ENCODE measurements at places on chromosomes 4 and X.

- DNase-seq: no peak
These were observed 393.8 kb downstream of the INPP4B start for GRCh38 chr4:142452161-142452855.

GRCh38 chrX:9207142-9207541, 173.2 kb upstream of the FAM9B start:
- DNase-seq: no peak

- DNase-seq: no peak
These were observed 49.4 kb downstream of the RHOH start for GRCh38 chr4:40246011-40246900.

GRCh38 chrX:109871121-109871888, 131.6 kb upstream of the TMEM164 start:
- no peak for DNase-seq

DNA sequence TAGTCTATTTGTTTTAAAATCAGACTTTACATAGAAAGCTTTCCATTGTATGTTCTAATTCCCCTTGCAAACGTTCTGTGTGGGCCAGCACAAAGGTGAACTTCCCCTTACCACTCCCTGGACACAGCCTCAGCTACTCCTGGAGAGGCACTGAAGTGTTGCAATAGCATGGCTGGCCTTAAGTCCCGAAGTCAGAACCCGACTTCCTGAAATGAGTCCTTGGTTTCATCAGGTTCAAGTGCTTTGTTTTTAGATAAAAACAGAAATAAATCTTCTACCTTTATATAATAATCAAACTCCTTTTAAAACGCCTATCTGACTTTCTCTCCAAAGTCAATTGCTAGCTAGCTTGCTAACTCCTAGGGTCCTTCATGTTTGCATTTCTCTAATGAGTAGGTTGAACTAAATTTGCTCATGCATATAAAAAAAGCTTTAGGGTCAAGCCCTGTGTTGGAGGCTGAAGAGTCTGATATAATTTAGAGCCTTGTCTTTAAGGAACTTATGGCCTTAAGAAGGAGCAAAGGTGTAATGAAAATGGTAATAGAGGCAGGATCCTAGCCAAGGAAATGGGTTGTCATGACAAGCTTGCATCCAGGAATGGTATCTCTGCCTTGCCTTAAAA, 9.0 kb downstream of the BMP3 start:
- DNase-seq: no peak

- DNase-seq: no peak
These were observed 1392.7 kb downstream of the PCDH7 start for GRCh38 chr4:32112891-32113290.

DNA sequence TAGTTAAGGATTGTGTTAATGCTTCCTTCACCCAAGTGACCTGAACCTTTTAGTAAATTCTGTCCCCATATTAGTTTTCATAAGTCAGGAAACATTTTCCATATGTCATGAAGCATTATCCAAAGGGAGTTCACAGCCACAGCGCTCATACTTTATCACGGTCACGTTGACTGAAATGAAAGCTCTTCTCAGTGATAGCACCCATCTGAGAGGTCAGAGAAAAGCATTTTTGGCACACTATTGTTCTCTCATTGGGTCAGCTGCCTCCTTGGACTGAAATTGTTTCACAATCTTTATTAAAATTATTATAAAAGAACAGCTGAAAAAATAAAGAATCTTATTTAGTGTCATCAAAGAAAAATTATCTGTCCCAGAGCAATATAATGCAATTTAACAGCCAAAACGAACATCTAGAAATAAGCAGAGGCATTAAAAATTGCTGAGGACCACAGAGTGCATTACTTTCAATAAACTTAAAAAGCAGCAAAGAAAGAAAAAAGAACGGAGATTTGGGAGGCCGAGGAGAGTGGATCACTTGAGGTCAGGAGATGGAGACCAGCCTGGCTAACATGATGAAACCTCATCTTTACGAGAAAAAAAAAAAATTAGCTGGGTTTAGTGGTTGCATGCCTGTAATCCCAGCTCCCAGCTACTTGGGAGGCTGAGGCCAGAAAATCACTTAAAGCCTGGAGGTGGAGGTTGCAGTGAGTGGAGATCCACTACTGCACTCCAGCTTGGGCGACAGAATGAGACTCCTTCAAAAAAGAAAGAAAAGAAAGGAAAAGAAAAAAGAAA, 680.8 kb upstream of the FAM241A start:
- no peak for DNase-seq

GRCh38 chr4:139253713-139254112, 26.3 kb downstream of the MGARP start:
- DNase-seq: no peak

- DNase-seq: no peak
These were observed 4.8 kb upstream of the TIMP1 start for GRCh38 chrX:47577424-47577823.

GRCh38 chr4:162499478-162499877, 335.7 kb upstream of the FSTL5 start:
- DNase-seq: no peak

DNA sequence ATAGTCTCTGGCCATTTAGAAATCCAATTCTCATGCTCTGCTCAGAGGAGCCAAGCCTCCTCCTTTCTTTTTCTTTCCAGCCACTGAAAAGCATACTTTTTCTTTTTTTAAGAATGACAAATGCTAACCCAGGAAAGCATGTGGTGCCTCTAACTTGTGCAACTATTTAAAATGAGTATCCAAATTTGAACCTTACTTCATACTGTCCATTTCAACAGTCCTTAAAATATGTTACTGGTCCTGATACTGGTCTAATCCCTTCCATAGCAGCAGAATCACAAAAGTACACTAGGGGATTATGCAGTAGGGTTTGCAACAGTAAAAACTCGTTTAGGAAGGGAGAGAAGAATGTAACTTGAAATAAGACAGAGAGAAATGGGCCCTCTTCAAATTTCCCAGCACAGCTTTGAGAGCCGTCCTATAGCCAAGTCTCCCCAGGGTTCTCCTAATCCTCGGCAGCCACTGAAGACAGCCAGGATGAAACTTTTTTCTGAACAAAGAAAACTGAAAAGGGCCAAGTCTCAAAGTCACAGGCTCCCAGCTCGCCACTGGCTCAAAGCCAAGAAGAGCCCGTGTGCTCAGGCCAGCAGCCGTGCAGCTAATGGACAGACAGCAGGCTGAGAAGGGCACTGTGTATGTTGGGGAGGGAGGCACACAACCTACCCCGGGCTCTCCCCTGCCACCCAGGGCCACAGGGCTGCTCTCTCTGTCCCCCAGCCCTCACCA, 39.5 kb downstream of the GPC4 start:
- DNase-seq: no peak

GRCh38 chr4:85812776-85813175, 337.8 kb downstream of the ARHGAP24 start:
- DNase-seq: no peak

- no peak for DNase-seq
These were observed 98.3 kb upstream of the GALNTL6 start for GRCh38 chr4:171714791-171715454.

DNA sequence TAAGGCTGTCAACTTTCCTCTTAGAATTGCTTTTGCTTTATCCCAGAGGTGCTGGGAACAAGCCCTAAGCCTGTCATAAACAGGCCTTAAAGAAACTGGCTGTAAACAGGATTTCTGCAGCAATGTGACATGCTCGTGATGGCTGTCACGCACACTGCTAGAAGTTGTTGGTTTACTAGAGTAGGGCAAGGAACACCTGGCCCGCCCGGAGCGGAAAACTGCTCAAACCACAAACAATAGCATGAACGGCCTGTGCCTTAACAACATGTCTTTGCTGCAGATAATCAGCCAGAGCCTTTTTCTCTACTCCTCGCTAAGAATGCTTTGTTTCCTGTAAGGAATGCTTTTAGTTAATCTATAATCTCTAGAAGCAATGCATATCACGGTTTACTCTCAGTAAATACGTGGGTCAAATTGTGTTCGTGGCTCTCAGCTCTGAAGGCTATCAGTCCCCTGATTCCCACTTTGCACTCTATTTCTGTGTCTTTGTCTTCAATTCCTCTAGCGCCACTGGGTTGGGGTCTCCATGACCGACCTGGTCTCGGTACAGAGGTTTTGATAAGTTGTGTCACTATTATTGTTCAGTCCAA, 318.3 kb downstream of the GLUD2 start:
- no peak for DNase-seq

DNA sequence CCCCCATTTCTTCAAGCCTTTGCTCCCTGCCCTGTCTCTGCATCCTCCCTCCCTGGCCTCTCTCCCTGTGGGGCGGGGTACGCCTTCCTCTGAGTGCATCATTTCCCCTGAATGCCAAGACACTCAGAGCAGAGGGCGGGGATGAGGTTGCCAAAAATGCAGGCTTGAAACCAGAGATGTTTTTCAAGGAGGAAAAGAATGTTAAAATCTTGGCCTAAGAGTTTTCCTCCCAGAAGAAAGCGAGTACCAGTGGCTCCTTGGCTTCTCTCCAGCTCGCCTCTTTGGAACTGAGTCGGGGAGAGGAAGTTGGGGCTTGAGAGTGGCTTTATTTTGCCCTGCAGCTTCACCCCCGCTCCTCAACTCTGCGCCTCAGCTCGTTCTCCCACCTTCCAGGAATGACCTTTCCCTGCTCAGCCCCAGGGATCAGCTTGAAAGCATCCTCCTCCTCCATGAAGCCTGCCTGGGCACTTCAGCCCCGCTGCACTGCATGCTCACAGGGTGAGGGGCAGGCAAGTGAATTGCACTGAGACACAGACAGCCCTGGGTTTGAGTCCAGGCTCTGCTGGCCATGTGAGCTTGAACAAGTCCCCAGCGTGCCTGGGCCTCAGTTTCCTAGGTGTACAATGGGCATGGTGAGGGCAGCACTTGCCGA, 57.5 kb upstream of the SORCS2 start:
- no peak for DNase-seq

GRCh38 chr4:5037553-5038551, 13.4 kb upstream of the STK32B start:
- DNase-seq: no peak

DNA sequence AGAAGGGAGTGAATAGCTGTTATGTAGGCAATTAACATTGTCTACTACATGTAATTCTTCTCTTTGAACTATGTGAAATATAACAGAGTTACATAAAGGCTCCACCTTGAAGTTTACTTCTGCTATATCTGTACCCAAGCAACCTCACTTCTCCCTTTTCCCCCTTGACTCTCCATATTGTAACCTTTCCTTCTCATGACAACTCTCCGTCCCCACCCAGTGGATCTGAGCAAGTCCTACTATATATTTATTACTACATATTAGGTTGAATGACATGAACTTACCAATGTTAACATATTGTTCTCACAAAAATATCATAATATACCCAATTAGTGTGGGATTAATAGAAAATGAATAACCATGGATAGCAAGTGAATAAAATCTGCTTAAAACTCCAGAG, 93.2 kb upstream of the ATP8A1 start:
- peak; percentile 1 for DNase-seq

GRCh38 chr4:71663780-71664179, 120.1 kb downstream of the GC start:
- no peak for DNase-seq

DNA sequence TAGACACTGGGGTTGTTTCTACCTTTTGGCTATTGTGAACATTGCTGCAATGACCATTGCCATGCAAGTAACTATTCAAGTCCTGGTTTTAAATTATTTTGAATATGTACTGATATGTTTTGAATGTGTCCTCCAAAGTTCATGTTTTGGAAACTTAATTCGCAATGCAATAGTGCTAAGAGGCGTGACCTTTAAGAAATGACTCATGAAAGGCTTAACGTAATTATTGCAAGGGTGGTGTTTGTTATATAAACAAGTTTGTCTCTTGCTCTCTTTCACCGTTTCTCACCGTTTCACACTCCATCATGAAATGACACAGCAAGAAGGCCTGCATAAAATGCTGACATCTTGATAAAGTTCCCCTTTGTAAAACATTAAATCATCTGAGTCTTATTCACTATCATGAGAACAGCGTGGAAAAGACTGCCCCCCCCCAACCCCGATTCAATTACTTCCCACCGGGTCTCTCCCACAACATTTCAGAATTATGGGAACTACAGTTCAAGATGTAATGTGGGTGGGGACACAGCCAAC, 506.9 kb upstream of the FAM47C start:
- no peak for DNase-seq

DNA sequence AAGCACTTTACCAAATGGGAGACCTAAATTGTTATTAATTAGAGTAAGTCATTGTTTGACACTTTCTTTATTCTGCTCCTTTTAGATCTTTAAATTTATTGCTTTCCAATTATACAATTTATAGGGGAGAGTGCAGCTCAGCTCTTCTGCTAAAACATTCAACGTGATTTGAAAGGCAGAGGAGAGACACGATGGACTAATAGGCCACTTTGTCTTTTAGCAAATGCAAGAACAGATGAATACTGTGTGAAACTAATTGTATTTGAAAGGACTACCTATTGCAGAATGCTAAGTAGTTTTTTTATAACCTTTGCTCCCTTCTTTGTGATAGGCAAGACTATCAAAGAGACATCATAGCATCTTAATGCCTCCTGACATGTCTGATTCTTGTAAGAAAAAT, 320.4 kb upstream of the KLF3 start:
- no peak for DNase-seq

- no peak for DNase-seq
These were observed 344.7 kb downstream of the PABPC4L start for GRCh38 chr4:133856731-133857355.

DNA sequence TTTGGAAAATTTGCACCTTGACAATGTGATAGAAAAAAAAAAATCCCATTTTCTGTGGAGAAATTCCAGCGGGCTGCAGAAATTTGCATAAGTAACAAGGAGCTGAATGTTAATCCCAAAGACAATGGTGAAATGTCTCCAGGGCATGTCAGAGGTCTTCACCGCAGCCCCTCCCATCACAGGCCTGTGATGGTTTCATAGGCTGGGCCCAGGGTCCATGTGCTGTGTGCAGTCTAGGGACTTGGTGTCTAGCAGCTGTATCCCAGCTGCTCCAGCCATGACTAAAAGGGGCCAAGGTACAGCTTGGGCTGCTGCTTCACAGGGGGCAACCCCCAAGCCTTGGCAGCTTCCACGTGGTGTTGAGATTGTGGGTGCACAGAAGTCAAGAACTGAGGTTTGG, 85.2 kb downstream of the ADGRA3 start:
- DNase-seq: no peak

GRCh38 chr4:78578674-78579425, 27.3 kb downstream of the ANXA3 start:
- DNase-seq: no peak

- no peak for DNase-seq
These were observed 880 bp downstream of the UNC5C start for GRCh38 chr4:95547715-95548471.

GRCh38 chr4:143626134-143626911, 74.2 kb downstream of the FREM3 start:
- no peak for DNase-seq

DNA sequence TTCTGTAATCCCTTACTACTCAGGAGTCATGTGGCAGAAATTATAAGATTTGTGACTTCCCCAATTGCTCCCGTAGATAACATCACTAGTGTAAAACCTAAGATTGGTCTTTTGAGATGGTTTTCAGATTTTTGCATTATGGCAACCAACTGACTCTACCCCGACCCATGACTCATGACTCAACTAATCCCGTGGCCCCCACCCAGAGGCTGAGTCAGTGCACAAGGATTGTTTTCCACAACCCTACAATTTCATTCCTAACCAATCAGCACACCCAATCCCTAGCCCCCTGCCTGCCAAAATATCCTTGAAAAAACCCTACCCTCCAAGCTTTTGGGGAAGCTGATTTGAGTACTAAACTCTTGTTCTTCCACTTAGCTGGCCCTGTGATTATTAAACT, 109.4 kb upstream of the FAM9C start:
- DNase-seq: no peak
